Immature natural killer cell (primary cell): ENCODE measurements at places on chromosomes 7 and 10.

DNA sequence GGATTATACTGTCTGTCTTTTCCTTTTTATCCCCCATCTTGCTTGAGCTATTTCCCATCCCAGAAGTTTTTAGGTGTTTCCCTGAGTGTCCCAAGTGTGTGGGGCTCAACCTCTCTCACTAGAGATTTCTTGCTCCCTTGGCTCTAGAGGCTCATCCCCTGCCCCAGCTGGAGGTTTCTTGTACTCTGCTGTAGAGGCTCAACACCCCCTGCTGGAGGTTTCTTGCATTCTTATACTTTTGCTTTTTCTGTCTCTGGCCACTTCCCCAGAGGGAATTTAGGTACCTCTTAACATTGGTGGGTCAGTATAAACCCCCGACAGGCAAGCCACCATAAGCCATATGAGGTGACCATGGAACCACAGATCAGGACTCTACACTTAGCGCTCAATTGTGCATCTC lies 114.2 kb upstream of the FAM3C start:
- no peak for DNase-seq

GRCh38 chr7:137120690-137121089 lies 222.8 kb downstream of the PTN start:
- DNase-seq: no peak

DNA sequence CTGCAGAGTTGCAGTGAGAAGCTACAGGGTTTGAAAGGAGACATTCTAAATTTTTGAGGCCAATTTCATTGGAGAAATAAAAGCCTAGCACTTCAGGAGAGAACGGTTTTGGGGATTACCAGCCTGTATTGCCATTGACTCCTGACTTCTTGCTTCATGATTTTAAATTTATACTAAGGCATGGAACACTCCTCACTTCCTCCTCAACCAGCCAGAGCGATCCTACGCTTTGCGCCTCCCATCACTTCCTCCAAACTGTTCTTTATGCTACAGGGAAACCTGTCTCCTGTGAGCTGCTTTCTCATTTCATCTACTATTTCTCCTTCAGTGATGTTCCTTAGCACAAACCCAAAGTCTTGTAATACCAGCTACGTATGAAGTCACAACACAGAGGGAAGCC lies 495.1 kb downstream of the SUGCT start:
- no peak for DNase-seq

DNA sequence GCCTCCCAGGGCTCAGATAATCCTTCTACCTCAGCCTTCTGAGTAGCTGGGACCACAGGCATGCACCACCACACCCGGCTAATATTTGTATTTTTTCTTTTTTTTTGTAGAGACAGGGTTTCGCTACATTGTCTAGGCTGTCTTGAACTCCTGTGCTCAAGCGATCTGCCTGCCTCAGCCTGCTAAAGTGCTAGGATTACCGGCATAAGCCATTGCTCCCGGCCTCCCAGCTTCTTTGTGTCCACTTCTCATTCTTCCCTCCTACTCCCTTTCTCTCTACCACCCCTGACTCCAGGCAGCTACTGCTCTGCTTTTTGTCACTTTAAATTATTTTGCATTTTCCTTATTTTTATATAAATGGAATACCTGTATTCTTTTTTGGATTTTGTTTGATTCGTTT lies 83.4 kb downstream of the PALS2 start:
- DNase-seq: no peak

- no peak for DNase-seq
These were observed 87.2 kb upstream of the A1CF start for GRCh38 chr10:50972591-50972990.
